Ovary (tissue), 10 donors: ENCODE measurements at places on chromosomes 5 and 9.

- DNase-seq: no peak
These were observed 15.6 kb upstream of the CLK4 start for GRCh38 chr5:178642351-178642909.

- DNase-seq: no peak
These were observed 59.9 kb downstream of the TMEM252 start for GRCh38 chr9:68480807-68481206.

DNA sequence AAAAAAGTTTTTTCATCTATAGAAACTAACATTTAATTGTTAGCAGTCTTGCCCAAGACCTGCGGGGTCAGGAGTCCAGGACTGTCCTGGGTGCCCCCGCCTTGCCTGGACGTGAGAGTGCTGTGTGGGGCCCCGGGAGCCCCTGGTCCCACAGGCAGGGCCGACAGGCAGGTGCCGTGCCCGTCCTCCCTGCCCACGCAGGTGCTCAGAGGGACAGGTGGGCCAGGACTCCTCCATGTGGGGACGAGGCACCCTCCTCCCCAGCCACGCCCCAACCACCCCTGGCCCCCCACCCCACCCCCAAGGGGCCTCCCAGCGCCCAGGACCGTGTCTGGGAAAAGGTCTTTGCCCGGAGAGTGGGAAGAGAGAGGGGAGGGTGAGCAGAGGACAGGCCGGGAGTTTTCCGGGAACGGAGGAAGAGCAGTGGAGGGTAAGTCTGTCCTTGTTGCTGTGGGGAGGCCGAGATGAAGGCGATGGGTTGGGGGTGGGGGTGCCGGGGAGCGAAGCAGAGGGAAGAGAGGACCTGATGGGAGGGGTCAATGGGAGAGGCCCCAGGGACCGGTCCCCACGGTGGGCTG is 2.7 kb upstream of the LCN12 start:
- DNase-seq: no peak

GRCh38 chr9:124574534-124575375 is 67.6 kb upstream of the NR5A1 start:
- DNase-seq: no peak

GRCh38 chr9:18330401-18331309 is 143.3 kb upstream of the ADAMTSL1 start:
- DNase-seq: no peak

DNA sequence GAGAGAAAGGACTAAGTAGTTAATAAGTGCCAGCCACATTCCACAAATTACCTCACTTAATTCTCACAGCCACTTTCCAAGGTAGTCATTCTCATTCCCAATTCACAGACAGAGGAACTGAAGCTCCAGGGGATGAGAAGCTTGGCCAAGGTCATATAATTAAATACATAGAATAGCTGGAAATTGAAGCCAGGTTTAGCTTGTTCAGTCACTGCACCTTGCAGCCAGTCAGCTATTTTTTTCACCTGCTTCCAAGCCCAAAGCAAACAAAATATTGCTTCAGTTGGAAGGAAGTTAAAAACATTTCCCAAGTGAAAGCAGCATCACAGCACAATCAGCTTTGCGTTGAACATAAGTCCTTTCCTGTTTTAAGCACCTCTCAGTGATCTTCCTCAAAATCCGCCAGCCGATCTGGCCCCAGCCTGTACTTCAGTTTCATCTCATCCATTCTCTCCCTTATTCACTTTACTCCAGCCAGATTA is 4.8 kb downstream of the ALDH1A1 start:
- DNase-seq: no peak

GRCh38 chr5:119292701-119293515 is 62.9 kb upstream of the TNFAIP8 start:
- no peak for DNase-seq

DNA sequence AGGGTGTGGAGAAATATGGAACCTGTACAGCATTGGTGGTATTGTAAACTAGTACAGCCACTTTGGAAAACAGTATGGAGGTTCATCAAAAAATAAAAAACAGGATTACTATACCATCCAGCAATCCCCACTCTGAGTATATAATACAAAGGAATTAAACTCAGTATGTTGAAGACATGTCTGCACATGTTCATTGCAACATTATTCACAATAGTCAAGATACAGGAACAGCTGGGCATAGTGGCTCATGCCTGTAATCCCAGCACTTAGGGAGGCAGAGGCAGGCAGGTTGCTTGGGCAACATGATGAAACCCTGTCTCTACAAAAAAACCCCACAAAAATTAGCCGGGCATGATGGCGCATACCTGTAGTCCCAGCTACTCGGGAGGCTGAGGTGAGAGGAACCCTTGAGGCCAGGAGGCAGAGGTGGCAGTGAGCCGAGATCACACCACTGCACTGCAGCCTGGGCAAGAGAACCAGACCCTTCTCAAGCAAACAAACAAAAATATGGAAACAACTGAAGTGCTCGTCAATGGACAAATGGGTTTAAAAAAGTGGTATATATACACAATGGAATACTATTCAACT is 63.6 kb downstream of the TMEM174 start:
- DNase-seq: no peak

GRCh38 chr5:90551376-90551775 is 7.2 kb upstream of the ADGRV1 start:
- DNase-seq: no peak

DNA sequence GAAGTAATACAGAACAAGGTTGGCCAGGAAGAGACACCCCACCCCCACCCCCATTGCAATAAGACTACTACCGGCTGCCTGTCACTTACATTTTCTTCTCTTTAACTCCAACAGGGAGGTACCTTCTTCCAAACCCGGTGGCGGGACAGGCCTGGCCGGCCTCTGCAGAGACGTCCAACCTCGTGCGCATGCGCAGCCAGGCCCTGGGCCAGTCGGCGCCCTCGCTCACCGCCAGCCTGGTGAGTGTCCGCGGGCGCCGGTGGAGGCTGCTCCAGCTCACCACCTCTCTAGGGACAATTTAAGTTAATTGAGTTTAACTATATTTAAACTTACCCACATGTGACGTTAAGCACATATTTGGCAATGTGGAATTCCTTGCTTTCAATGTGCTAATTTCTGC is 192.4 kb downstream of the MAST4 start:
- no peak for DNase-seq

- DNase-seq: no peak
These were observed 1.7 kb downstream of the ABCA2 start for GRCh38 chr9:137026384-137026783.

GRCh38 chr5:56154732-56155484 is 78.2 kb downstream of the ANKRD55 start:
- DNase-seq: no peak

GRCh38 chr5:95027151-95027721 is 257.7 kb downstream of the MCTP1 start:
- no peak for DNase-seq

DNA sequence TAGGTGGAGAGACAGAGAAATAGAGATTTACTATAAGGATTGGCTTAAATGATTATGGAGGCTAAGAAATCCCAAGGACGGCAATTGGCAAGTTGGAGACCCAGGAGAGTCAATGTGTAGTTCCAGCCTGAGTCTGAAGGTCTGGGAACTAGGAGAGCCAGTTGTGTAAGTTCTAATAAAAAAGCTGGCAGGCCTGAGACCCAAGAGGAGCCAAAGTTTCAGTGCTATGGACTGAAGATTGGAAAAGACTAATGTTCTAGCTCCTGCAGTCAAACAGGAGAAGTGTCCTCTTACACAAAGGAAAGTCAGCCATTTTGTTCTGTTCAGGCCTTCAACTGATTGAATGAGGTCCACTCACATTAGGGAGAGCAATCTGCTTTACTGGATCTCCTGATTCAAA is 50.0 kb downstream of the NMUR2 start:
- no peak for DNase-seq

DNA sequence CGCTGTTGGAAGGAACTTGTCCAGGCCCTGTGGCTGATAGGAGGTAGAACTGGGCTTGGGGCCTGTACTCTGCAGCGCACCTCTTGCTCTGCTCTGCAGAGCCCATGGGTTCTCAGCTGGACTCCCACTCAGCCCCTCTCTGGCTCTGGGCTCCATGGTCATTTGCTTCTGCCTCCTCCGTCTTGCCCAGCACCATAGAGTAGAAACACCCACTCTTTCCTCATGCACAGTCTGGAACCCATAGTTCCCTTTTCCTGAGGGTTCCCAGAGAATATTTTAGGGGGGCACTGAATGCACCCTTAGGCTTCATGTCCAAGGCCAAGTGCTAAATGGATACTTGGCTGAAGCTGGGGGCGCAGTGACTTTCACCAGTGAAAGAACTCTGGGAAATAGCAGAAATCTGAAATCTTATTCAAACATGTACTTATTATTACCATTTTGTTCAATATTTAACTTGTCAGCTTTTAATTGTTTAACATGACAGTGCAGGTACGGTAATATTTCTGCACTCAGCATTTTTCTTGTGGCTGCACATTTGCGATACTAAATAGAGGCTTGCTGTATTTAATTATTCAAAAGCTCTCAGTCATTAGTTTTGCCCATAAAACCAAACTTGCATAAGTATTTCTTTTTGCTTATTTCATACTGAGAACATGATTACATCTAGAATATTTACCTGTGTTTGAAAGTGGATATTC is 31.5 kb downstream of the GALNT12 start:
- DNase-seq: no peak

DNA sequence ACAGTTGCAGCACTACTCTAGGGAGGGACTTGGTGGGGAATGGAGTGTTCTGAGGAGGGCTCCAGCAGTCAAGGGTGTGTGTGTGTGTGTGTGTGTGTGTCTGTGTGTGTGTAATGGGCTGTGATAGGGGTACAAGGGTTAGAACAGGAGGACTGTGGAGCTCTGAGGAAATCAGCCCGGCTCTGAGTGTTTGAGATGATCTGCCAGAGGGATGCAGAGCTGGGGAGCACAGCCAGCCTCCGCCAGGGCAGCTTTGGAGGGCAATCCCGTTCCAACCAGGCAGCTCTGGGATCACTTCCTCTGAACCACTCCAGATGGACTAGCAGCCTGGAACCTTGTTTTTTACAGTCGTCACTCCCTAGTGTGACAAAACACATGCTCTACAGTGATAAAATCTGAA is 3.0 kb upstream of the SLC6A7 start:
- DNase-seq: no peak

GRCh38 chr9:93299418-93300174 is 115.7 kb downstream of the WNK2 start:
- no peak for DNase-seq

GRCh38 chr5:179732918-179733771 is 523 bp downstream of the MAML1 start:
- DNase-seq: peak; percentile 45

DNA sequence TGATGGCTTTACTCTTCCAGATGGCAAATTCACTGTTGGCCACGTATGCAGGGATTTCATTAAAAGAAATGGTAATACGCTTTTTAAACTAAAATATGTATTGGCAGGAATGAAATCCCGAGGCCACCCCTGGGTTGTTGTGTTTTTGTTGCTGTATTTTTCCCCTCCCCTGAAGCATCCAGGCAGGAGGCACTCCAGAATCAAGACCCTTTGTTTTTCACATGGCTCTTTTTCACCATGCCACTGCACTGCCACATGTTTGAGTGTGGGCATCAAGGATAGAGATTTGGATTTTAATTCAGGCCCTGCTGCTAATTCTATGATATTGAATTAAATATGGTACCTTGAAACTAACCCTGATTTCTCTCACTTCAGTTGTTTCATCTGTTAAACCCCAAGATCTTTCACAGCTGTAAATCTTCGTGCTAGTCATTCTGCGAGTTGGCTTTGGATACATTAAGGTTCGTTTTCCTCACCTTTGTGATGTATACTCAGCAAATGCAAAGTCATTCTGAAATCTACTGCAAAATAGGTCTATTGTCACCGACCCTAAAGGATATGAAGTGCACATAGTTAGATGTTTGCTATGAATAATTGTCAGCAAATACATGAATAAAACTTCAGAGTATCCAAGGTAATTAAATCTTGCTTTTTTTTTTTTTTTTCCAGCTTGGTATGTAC is 533.4 kb downstream of the PTPRD start:
- no peak for DNase-seq

- DNase-seq: no peak
These were observed 1.9 kb upstream of the CDKN2B start for GRCh38 chr9:22010866-22011625.

GRCh38 chr9:123450996-123451395 is 95.0 kb downstream of the CRB2 start:
- DNase-seq: no peak

GRCh38 chr5:88377240-88377639 is 108.6 kb upstream of the TMEM161B start:
- DNase-seq: no peak

DNA sequence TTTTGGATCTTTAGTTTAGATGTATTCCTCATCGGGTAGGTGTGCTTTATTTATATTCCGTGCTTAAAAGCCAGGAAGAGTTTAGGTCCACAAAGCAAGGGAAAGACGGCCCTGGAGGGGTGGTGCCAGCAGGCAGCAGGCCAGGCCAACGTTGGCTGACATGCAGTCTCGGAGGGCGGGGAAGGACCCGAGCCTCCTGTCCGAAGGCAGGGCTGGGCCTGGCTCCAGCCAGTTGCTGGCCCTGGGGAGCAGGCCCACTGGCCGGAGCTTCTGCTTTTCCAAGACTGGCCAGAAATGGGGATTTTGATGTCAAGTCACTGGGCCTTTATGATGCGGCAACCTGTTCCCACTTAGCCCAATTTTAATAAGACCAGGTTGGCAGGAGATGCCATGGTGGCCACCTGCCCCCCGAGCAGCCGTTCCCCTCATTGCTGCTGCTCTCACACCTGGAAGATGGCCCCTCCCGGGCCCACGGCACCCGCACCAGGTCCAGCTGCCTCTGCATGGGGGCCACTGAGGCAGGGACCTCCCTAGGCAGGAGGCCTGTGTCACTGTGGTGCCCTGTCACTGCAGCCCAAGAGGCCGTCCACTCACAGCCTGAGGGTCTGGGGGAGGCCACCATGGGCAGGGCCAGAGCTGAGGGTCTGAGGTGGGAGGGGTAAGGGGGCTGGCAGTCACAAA is 23.2 kb downstream of the LPCAT1 start:
- DNase-seq: peak; percentile 78

DNA sequence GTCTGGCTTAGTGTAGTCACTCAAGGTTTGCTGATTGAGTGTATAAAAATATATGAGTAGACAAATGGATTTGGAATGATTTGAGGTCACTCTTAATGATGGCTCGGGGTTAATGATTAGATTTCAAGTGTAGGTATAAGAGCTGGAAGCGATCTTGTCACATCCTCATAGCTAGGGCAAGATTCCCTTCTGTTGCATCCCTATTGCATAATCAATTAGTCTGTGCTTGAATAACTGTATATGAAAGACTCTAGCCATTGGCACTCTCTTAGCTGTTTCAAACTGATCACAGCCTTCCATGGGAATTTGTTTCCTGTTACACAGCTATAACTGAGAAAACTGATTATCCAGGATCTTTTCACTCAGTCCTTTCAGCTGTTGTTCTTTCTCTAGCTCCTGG is 811.6 kb downstream of the TLE4 start:
- no peak for DNase-seq
